ENCODE measurements at places on chromosomes 3 and 15.

- DNase-seq: no peak
Observed at GRCh38 chr3:45010811-45011333, 15.2 kb upstream of the CLEC3B start.

- DNase-seq: no peak
Observed at GRCh38 chr15:31427411-31427810, 100.8 kb downstream of the KLF13 start.

DNA sequence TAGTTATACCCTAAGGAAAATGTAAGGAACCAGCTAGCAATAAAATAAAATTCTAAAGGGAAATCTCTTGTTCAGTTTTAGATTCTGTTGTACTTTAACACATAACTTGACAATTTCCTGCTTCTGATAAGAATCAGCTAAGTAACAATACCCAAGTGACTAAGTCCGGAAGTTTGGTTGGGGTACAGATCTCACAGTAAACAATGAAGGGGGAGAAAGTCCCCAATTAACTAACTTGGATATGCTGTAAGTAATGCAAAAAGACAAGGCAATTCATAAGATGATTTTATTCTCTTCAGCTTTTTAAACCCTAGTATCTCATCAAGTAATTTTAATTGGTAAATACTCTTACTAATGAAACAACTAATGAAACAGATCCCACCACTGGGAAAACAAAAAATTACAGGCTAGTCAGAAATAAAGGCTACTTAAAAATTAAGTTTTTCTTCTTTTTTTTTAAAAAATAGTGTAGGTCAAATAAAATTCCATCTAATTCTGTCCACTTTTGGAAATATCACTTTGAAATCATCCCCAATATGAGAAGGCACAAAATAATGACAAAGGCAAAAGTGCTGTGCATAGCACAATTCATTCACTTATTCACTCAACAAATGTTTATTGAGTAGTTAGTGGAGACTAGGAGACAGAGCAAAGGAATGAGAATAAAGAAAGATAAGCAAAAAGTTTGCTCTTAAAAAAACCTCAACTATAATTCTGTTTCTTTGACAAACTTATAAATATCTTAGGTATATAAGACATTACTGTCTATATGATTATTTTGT lies 37.8 kb upstream of the IL20RB start:
- peak; percentile 51 for DNase-seq

DNA sequence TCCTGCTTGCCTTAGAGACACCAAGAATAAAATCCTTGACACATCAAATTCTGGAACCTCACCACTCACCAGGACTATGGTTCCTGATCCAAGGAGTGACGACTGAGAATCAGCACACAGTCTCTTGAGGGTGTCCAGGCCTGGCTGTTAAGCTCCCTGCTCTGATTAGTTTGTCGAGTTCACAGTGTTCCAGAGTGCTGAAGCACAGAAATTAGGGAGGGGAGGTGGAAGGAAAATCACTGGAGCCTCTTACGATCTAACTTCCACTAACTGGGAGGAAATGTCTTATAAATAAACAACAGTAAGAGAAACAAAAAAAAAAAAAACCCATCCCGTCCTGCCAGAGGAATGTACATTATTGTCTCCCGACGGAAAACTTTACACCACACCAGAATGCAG lies 330.2 kb downstream of the TIGIT start:
- DNase-seq: no peak

- DNase-seq: no peak
Observed at GRCh38 chr15:42730135-42730534, 6.8 kb downstream of the CDAN1 start.

DNA sequence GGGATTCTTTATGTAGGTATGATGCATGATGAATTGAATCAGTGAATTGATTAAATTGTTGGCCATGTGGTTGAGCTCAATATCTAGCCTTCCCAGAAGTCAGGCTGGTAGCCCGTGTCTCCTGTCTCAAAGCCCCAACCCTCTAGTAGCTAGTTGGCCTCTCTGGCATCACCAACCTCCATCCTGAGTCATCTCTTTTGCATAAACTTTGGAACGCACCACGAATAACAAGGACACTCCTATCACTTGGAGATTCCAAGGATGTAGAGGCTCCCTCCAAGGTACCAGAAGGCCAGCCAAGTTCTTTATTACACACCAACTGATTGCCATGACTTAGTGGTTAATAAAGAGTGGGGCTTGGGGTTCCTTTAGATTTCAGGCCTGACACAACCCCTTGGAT lies 148.4 kb downstream of the APBA2 start:
- DNase-seq: no peak

GRCh38 chr15:81532001-81532400 lies 158.0 kb upstream of the TMC3 start:
- DNase-seq: no peak

DNA sequence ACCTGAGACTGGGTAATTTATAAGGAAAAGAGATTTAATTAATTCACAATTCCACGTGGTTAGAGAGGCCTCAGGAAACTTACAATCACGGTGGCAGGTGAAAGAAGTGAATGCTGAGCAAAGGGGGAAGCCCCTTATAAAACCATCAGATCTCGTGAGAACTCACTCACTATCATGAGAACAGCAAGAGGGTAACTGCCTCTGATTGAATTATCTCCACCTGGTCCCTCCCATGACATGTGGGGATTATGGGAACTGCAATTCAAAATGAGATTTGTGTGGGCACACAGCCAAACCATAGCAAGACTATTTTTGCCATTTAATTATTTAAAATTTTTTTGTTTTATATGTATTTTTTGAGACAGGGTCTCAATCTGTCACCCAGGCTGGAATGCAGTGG lies 27.0 kb upstream of the KCTD6 start:
- DNase-seq: no peak

GRCh38 chr3:187296058-187296457 lies 4.5 kb upstream of the MASP1 start:
- DNase-seq: no peak

- DNase-seq: no peak
Observed at GRCh38 chr15:100863796-100864267, 15.8 kb upstream of the ALDH1A3 start.

GRCh38 chr3:127325629-127325961 lies 37.7 kb upstream of the PRR20G start:
- no peak for DNase-seq

DNA sequence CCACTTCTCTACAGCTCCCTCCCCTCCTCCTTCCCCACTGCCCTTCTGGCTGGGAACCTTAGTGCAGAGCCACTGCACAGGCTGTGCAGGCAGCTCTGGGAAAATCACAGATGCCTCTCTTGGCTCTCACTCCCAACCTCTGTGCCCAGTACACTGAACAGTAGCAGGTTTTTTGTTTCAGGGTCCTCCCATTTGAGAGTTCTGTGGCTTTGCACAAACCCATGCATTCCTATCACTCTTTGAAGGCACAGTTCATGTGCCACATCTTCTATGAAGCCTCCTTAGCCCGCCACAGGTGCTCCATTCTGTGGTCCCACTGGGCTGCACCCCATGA lies 103.9 kb downstream of the SNRK start:
- DNase-seq: no peak

DNA sequence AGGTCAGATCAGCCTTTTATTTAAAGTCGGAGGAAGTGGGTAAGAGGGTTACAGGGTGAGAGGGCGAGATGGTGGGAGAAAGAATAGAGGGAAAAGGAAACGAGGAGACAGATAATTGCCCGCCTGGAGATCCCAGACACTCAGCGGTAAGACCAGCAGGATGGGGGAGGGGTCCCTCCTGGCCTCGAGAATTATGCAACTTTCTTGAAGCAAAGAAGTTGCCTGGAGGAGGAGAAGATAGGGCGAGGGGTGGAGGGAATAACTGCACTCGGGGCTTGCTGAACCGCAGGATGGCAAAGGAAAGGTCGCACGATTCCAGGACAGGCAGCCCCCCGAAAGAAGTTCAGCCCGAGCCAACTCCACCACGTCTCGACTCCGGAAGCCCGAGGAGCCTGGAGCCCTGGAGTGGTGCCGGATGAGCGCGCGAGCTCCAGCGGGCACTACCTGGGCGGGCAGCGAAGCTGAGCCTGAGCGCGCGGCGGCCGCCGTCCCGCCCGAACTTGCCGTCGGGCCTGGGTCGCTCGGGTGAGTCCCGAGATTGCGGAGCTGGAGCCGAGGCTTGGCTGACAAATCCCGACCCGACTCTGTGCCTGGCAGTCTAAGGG lies 402 bp downstream of the WWTR1 start:
- DNase-seq: no peak

GRCh38 chr15:81337713-81338157 lies 13.8 kb upstream of the STARD5 start:
- DNase-seq: no peak

GRCh38 chr3:127180859-127181258 lies 12.1 kb upstream of the PRR23E start:
- no peak for DNase-seq

- DNase-seq: no peak
Observed at GRCh38 chr3:27501759-27502158, 17.6 kb upstream of the SLC4A7 start.

GRCh38 chr15:63809452-63809851 lies 24.3 kb downstream of the HERC1 start:
- DNase-seq: no peak

DNA sequence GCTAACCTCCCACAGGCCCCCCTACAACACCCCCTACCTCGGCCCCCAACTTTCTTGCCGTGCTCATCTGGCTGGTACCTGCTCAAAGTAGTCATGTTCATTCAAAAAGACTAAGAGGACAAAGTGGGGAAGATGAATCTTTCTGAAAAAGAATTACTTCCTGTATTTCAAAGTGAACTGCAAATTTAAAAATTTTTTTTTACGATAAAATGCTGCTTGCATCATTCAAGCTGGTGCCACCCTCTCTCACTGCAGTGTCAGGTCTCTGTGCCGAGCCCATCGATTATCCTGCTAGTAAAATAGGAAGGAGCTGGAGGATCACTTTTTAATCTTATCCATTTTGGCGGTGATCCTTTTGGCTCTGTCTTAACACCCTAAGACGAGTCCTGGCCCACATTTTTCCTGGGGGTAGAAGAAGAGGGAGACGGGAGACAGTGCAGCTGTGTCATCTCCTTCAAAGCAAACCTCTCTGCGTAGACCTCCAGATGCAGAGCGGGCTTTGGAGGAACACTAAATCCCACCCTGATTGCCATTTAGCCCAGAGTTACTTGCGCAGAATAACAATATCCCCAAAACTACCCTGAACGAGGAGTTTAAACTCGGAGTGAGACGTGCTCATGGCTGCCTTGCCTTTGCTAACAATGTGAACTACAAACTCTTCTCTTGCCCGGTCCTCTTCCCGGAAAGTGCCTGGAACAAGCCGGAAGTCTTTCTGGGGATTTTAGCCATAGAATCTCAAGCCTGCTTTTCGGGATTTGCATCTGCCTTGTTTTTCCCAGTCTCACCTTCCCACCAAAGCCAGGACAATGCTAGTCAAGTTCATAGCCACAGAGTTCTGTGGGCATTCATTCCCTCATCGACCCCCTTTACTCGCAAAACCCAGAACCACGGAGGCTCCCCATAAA lies 66.2 kb upstream of the CGNL1 start:
- no peak for DNase-seq

- DNase-seq: no peak
Observed at GRCh38 chr3:46930166-46930944, 46.2 kb downstream of the CCDC12 start.

- no peak for DNase-seq
Observed at GRCh38 chr15:31468911-31469785, 142.5 kb downstream of the KLF13 start.

- no peak for DNase-seq
Observed at GRCh38 chr3:4571690-4572334, 78.7 kb downstream of the ITPR1 start.

- no peak for DNase-seq
Observed at GRCh38 chr3:65671004-65671403, 367.7 kb downstream of the MAGI1 start.

DNA sequence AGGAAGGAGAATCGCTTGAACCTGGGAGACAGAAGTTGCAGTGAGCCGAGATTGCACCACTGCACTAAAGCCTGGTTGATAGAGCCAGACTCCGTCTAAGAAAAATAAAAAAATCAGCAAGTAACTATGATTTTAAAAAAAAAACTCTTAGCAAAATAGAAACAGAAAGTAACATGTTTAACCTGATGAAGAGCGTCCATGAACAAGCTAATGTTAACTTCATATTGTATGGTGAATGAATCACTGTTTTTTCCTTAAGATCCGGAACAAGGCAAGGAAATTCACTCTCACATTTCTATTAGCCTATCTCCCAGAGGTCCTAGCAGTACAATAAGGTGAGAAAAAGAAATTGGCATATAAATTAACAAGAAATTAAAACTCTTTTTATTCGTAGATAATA lies 69.0 kb downstream of the RFX7 start:
- DNase-seq: no peak

- DNase-seq: no peak
Observed at GRCh38 chr3:146466604-146467003, 2.8 kb downstream of the PLSCR2 start.

- no peak for DNase-seq
Observed at GRCh38 chr3:170811515-170811914, 58.5 kb downstream of the RPL22L1 start.

DNA sequence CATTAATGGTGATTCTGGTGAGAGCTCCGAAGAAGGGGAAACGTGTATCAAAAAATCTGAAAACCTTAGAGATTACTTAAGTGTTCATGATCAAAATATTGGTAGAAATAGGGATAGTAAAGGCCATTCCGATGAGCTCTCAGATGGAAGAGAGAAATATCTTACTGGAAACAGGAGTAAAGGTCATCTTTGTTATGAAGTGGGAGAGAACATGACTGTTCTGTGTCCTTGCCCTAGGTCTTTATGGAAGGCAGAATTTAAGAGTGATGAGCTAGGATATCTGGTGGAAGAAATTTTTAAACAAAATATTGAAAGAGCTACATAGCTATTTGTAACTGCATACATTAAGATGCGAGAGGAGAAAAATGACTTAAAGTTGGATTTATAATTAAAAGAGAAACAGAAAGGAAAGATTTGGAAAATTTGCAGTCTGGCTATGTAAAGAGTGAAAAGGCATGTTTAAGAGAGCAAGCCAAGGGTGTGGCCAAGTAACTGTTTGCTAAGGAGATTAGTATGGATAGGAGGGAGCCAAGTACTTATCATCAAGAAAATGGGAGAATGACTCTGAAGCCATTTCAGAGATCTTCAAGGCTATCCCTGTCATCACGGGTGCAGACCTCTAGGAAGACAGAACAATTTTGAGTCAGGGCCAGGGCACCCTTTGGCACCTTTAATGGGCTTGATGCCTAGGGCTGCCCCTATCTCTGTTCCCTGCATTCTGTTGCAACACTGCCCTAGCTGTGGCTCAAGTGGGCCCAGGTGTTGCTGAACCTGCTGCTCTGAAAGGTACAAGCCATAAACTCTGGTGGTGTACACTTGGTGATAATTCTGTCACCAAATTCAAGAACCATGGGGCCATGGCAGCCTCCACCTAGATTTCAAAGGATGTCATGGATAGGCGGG lies 27.3 kb downstream of the SLMAP start:
- DNase-seq: no peak

GRCh38 chr3:47149339-47149933 lies 14.5 kb downstream of the SETD2 start:
- no peak for DNase-seq

DNA sequence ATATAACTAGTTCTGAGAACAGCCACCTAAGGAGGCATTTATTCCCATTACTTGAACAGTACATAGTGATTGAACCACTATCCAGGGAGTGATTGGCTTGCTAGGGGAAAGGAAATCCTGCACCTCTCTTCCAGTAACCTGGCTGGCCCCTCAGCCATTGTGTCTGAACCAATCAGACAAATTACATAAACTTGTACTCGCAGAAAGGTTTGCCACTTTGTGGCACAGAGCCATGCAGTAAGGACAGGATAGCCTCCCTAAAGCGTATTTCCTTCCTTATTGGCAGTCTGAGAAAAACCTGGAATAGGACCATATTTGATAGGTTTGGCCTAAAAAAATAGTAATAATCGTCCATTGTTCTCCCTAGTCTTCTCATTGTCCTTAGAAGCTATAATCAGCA lies 19.0 kb downstream of the CMSS1 start:
- DNase-seq: no peak
